NCI-H526 treated with DMSO at 0.1 percent for 48 hours (cell line): ENCODE measurements at places on chromosomes 4 and X.

- DNase-seq: no peak
Measured at GRCh38 chr4:26248647-26249046, 72.2 kb upstream of the RBPJ start.

- no peak for DNase-seq
Measured at GRCh38 chr4:163012816-163013215, 153.9 kb downstream of the NAF1 start.

DNA sequence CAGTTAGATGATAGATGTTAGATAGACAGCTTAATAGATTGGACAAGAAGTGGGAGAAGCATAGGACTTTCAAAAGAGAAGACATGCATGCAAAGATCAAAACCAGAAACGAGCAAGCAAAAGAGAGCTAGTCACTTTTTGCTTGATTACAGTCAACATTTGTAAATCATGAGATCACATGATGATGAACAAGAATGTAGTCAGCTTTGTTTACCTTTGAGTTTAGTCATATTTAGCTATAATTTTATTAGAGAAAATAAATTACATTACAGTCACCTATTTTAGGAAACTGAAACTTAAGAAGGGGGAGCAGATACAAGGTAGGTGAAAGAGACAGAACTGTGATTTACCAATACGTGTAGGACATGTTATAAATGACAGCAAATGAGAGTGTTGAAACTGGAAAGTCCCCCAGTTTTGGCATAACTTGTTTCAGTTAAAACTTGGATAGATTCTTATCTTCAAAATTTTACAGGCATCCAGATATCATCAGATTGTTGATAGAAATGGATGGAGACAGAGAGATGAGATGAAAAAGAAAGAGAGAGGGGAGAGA, 1083.1 kb upstream of the PCDH10 start:
- DNase-seq: no peak

DNA sequence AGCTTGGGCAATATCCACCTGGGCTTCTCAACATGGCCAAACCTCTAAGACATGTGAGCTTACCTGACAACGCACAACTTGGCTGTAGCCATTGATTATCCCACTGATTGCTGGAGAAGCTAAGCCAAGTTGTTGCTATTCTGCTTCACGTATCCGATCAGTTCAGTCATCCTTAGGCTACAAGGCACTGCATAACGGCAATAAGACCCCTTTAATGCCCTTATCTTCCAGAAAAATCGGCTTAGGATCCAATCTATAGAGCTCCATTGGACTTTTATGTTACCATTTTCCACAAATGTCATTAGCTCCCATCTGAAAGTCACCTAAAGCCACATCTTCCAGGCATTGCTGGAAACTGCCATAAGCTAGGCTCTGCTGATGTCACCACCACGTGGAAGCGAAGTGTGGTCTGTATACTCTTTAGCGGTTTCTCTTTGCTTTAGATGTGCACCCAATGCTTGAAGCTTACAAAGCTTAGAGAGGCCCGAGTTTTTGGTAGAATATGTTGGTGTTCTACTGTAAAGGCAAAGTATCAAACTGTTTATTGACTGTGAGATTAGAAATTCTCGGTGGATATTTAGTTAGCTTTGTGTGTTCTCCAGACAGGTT, 163.1 kb downstream of the CPE start:
- no peak for DNase-seq

- DNase-seq: peak; percentile 11
Measured at GRCh38 chr4:10722957-10723356, 38.4 kb upstream of the CLNK start.

DNA sequence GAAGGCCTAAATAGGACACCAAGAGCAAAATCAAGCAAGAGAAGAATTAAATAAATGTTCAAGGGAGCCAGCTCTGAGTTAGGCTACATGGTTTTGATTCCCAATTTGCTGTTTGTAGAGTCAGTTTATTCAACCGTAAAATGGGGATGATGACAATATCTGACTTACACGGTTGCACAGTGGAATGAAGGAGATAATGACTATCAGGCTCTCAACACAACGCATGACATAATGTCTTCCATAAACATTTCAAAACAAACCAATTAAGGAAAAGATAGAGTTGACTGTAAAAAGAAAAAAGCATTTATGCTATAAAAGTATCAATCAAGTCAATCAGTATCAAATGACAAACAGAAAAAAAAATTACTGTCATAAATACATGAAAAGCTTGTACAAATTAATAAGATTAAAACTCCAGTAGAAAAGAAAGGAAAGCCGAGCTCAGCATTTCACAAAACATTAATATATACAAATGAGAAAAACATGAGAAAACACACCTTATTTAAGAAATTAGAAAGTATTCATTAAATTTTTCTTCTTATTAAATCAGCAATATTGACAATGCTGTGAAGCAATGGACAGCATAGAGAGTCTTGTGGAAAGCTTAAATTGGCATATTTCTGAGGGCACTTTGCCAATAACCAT, 179.0 kb downstream of the SCFD2 start:
- DNase-seq: no peak

- DNase-seq: no peak
Measured at GRCh38 chrX:131677655-131678628, 134.1 kb downstream of the OR13H1 start.

DNA sequence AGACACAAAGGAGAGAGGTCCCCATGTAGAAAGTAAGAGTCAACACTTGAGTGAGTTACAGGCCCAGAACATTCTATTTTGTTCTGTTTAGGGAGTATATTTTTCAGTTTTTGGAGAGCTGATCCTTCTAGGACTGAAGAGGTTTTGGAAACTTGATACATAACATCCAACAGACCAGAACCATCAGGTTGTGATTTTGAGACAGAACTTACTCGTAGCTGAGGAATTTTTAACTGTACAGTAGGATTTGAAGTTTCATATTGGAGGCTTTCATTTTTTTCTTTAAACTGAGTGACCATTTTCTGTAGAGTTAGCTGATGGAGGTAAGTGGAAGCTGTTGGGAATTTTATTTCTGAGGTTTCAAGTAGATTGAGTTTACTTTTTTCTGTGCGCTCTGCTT, 73.3 kb downstream of the NCAPG start:
- no peak for DNase-seq

- no peak for DNase-seq
Measured at GRCh38 chr4:76622126-76622525, 187.1 kb downstream of the SHROOM3 start.

- no peak for DNase-seq
Measured at GRCh38 chr4:108937066-108937465, 174.2 kb upstream of the ETNPPL start.

DNA sequence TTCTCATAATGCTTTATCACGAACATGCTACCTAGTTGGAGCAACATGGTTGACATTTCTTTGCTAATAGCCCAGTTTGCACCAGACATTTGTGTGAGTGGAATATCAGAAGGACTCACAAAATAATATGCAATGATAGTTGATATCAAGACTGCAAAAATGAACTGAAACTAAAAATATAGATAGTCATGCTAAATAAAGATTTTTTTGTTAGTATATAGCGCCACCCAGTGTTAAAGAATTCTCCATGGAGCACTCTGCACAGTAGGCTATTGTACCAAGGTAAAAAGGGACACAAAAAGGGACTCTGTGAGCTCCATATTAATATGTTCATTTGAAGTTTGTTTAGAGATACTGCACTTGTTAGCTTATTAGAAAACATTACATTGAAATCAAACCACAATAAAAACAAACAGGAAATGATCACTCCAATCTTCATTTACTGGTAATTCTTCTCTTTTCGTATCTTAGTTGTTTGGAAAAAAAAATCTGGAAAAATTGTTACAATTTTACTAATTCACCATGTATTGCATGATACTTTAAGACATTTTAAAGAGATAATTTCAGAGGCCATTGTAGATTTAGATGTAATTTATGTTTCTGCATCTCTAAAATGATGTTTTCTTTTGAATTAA, 1509.6 kb downstream of the ADGRL3 start:
- DNase-seq: peak; percentile 8

DNA sequence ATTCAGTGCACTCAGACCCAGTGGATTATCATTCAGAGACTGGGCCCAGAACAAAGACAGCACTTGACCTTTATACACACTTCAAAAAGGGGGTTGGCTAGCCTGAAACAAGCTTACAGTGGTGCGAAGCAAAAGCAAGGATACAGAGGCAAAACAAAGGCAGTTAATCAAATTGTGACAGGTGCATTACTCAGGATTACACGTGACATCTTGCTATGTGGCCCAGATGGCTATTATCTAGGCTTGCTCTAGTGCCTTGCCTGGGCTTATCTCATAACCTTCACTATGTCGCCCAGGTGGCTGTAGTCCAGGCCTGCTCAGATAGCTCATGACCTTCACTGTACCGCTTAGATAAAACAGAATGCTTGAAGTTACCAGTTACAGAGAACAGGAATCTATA, 1092.1 kb upstream of the PRKX start:
- no peak for DNase-seq

DNA sequence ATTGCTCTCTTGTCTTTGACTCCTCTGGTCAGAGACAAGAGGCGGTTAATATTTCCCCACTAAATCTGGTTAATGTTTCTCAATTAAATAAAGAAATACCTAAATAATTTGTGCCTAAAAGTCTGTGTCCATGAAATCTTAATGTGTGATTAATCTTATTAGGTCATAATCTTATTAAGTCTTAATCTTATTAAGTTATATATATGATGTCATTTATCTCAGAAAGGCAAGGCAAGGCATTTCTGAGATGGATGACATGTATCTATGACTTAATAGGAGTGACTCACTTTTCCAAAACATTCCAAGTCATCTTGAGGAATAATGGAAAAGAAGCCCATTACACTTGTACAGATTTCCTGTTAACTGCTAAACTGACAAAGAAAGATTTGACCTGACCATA, 74.7 kb downstream of the TRAM1L1 start:
- no peak for DNase-seq

DNA sequence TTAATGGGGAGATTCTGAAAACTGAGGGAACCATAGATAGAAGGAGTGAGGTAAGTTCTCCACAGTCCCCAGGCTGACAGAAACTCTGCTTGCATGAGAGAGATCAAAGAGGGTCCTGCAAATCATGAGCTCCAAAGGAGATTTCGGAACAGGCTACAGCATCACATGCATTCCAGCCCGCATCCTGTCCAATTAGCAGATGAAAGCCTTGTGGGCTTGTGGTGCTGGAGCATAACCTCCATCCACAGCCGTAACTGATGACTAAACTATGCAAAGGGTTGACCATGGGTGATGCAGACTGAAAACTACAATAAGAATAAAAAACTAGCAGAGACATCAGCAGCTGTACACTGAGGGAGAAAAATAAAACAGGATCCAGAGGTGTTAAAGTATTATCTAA, 654.5 kb downstream of the TLL1 start:
- no peak for DNase-seq

DNA sequence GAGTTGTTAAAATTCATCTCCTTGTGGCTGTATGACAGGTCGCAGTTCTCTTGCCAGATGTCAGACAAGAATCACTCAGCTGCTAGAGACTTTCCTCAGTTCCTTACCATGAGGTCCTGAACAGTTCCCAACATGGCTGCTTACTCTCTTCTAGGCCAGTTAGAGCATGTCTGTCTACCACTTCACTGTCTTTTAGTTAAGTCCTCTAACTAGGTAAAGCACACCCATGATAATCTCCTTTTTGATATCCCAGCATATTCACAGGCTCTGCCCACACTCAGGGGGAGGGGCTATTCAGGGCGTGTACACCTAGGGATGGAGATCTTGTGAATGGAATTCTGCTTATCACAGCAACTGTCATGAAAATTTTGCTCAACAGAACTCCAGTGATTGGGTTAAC, 190.1 kb downstream of the ADAMTS3 start:
- no peak for DNase-seq

DNA sequence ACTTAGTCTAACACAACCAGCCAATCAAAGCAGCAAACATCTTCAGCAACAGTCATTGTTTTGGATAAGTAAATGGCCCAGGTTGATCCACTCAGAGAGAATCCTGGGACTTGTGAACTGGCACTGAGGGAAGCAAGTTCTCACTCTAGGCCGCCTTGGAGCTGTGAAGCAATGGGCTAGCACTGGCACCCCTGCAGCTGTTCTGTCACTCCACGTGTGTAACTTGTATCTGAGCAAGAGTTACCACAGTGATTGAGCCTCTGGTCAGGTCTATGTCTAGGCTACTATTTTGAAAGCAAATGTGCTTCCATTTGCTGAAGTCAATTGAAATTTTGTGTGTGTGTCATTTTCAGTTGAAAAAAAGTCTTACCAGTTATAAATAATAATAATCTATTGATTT, 57.2 kb upstream of the HS3ST1 start:
- no peak for DNase-seq

- no peak for DNase-seq
Measured at GRCh38 chrX:38154818-38155217, 65.9 kb downstream of the SRPX start.

- DNase-seq: no peak
Measured at GRCh38 chr4:80229590-80229989, 32.3 kb downstream of the PRDM8 start.

DNA sequence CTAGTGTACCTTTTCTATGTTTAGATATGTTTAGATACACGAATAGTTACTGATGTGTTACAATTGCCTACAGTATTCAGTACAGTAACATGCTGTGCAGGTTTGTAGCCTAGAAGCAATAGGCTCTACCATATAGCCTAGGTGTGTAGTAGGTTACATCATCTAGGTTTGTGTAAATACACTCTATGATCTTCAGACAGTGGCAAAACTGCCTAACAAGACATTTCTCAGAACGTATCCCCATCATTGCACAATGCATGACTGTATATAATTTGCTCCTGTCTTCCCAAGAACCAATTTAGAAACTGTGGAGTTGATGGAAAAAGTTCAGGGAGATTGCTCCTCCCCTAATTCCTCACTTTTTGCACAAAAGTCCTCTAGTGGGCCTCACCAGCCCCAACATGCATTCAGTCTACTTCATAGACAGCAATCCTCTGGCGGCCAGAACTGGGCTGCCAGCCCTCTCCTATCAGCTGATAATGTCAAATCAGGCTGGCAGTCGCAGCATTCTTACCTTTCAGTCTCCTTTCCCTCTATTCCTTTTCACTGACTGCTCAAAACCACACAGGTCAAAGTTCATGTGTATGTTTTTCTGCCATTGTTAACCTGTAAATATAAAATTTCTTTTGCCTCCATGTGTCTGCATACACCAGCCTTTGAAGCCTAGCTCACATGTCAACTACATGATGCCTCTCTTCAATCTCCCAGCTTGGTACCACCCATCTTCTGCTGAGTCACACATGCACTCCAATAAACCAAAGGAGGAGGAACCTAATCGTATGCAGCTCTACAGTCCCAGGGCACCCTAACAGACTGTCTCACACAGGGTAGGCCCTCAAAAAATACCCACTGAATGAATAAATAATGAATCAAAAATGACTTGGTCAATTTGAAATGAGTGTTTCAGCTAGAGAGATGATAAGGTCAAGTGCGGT, 32.0 kb downstream of the BCLAF3 start:
- no peak for DNase-seq

DNA sequence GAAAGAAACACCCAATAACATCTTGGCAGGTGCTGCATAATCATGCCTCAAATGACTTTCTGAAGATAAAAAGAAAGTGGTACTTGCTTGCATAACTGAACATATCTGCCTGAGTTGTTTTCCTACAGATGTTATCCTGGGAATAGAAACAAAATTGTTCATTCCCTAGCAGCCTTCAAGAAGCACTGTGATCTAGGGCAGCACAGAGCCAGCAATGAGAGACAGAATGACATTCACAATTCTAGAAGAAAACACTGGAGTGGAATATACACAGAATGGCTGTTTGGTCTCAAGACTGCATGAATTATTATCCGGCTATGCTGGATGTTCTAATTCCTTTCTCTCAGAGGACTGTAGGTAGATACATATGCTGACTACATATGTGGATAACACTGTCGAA, 790.9 kb downstream of the PDHA2 start:
- DNase-seq: no peak
